ENCODE measurements at places on chromosomes 5 and 9.

DNA sequence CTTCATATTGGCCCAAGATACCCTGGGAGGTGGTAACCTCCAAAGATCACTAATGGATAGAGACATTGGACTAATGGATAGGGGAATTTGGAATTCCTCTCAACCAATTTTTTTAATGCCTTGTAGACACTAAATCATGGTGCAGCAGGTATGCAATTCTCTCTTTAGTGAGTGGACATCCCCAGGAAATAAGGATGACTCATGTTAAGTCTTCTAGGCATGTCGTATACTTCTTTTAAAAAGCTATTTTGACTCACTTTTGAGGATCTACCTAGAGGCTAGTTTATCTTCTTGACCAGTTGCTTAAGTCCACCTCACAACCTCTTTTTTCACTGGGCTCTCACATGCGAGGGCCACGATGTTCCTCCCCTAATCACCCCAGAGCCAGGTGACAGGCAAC is 211.6 kb upstream of the CDH12 start:
- DNase-seq, result no peak

GRCh38 chr5:55211184-55211874 is 15.8 kb downstream of the MCIDAS start:
- no peak for DNase-seq

DNA sequence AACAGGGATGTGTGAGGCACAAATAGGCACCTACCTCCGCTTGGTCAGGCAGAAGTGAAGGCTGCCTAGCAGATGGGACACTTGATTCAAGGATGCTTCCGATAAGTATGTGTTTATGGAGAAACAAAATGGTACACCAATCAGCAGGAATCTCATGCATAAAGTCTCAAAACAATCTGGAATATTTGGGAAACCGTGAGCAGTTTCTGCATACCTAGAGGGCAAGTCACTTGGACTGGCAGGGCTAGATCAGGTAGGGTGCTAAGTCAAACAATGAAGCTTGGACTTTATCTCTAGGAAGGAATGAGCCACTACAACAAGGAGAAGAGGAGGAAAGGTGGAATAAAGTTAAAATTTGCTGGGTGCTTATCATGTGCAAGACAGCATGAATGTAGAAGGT is 5.5 kb downstream of the EPB41L4A start:
- no peak for DNase-seq

DNA sequence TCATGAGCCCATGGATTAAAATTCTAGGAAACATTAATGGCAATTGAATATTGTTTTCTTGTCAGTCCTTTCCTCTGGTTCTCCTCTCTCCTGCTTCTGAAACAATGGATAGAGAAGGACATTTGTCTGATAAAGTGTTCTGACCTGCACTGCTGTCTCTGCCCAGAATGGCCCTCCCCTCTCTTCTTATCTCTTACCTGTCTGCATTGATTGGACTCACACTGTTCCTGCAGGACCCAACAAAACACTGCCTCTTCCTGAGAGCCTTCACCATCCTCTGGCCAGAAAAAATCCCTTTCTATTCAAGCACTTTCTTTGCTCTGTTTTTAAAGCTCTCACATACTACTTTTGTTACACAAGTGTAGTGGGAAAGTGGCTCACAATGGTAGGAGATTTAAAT is 143.8 kb upstream of the DHFR start:
- DNase-seq, result no peak

- DNase-seq, result no peak
These were observed 45.3 kb upstream of the NSMF start for GRCh38 chr9:137504432-137504777.

DNA sequence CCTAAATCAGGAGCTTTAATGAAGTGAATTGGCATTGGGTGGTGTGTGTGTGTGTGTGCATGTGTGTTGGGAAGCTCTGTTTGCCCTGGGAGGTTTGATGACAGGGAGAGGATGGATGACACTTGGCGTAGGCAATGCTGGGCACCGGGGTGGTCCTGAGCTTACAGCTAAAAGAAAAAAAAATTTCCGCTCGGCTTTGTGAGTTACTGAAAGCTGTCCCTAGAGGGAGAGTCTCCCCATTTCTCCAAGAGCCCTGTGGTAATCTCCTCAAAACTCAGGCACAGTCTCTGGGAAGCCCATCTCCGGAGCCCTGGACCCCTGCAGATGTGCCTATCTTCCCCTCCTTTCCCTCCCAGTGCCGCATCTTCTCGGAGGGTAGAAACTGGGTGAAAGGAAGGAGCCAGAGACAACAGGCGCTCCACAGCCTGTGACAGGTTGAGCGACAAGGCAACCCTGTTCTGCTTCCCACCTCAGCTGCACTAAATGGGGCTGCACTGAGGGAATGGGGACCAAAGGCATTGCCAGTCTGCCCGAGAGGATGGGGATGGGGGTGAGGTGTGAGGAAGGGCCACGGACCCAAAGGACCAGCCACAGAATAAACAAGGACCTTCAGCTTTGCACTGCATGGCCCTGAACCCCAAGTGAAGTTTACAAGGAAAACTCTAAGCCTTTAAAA is 35.8 kb upstream of the TIFAB start:
- no peak for DNase-seq

- no peak for DNase-seq
These were observed 14.3 kb upstream of the LHX3 start for GRCh38 chr9:136219276-136219675.

DNA sequence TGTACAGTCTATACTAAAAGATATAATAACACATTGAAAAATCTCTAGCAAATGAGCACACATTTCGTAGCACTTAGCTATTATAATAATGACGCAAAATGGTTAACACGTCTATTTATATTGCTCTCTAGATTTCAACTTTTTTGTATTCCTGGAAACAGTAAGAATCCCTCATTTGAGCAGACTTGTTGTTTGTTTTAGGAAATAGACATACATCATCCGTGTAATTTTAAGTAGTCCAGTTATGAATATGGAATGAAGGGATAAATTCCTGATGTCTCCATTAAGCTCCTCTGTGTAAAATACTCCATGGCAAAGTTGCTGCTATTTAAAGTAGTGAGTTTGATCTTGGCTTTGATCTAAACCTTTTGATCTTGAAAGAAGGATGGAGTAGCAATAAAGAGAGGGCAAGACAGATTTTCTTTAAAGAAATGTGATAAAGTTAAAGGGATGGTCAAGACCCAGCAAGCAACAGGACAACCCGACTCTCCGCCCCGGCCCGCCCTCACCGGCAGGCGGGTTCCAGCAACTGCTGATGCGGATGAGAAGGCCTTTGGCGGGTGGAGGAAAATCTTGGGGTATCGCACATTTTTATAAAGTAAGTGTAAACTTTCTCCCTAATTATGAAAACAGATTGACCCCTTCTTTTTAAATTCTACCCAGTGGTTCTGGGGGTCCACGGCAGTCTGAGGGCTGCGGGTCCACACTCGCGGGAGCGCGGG is 277.4 kb downstream of the AOPEP start:
- DNase-seq, result no peak

GRCh38 chr5:41770799-41771198 is 99.4 kb downstream of the OXCT1 start:
- DNase-seq, result no peak

- DNase-seq, result peak; percentile 18
These were observed 45.8 kb downstream of the EPB41L4B start for GRCh38 chr9:109274884-109275730.

DNA sequence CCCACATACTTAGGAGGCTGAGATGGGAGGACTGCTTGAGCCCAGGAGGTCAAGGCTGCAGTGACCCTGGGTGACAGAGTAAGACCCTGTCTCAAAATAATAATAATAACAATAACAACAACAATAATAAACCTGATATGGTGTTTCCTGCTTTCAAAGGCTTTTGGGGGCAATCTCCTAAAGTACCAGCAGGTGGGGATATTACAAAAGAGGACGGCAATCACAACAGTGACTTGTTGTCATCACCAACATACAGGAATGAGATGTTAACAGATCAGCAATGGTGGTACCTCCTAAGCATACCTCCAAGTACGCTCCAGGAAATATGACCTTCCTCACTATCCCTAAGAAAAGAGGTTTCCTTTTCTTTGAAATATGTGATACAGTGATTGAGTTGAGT is 91.1 kb upstream of the RNF180 start:
- DNase-seq, result peak; percentile 40

DNA sequence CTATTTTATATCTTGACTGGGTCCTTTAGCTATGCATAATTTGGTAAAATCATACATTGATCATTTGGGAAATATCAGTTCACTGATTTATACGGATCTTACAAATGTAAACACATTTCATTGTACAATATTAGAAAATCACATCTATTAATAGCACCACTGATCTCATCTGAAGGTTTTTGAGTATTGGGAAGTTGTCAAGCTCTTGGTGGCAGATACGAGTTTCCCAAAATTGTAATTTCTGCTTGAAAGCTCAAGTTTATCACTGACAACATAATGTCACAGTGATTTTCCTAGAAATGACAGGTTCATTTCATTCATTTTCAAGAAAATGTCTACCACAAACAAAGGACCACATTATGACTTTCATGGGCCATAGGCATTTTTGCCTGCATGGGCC is 3.0 kb upstream of the MACROH2A1 start:
- no peak for DNase-seq

- no peak for DNase-seq
These were observed 427.8 kb downstream of the KDM4C start for GRCh38 chr9:7185612-7186011.

DNA sequence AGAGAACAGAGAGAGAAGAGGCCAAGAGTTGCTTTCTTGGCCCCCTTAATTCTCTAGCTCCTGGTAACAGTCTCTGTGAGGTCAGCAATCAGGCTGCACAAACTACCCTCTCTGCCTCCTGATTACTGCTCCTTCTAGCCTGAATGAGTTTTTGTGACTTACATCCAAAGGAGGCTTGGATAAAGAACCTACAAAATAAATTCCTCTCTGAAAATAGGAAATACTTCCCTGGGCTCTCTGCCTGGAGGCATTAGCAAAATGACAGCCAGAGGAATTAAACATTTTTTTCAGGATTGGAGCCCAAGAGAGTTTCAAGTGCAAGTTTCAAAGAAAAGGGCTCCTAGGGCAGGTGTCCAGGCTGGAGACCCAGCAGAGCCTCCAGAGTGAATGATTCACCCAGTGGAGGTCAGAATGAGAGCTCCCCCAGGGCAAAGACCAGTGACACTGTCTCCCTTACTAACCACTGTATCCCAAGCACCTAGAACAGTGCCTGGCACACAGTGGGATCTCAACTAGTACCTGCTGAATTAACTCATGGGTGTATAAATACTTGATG is 162.5 kb downstream of the SPOCK1 start:
- no peak for DNase-seq

- no peak for DNase-seq
These were observed 140.5 kb downstream of the ENTREP1 start for GRCh38 chr9:69465473-69465872.

DNA sequence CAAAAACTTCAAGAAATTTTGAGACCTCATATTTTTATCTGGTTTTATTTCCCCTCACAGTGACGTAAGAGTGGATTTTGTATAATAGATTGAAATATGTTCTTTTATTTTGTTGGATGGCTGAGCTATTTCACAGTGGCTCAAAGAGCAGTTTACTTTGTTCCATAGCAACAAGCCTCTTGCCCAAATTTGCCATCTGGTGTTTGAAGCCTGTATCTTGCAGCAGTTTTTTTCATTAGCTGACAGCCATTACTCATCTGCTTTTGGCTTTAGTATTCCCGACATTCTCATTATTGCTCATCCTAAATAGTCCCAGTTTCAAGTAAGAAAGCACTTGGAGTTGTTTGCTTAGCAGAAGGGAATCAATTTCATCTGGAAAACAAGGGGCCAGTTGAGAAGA is 36.3 kb downstream of the GDA start:
- DNase-seq, result no peak

GRCh38 chr5:122439645-122440044 is 127.6 kb downstream of the SNCAIP start:
- no peak for DNase-seq

GRCh38 chr5:172854451-172854871 is 20.4 kb downstream of the ERGIC1 start:
- DNase-seq, result no peak

- DNase-seq, result no peak
These were observed 110.0 kb upstream of the RPS23 start for GRCh38 chr5:82388181-82388580.

DNA sequence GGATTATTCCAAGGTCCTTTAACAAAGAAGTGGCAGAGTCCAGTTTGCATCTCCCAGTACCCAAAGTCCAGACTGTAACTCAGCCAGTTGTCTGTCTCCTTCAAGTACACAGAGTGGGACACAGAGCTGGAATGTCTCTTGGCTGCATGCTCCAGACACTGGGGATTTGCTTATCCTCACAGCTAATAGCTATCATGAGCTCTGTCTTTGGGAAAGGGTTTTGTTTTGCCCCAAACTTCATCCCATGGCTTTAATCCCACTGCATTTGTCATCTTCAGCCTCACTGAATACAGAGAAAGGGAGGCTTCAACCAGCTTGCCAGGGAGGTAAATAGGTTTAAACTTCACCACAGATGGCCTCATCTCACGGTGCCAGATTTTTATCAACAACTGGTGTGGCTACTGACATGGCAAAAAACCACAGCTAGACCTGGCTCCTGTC is 412.2 kb upstream of the SLC24A2 start:
- no peak for DNase-seq

DNA sequence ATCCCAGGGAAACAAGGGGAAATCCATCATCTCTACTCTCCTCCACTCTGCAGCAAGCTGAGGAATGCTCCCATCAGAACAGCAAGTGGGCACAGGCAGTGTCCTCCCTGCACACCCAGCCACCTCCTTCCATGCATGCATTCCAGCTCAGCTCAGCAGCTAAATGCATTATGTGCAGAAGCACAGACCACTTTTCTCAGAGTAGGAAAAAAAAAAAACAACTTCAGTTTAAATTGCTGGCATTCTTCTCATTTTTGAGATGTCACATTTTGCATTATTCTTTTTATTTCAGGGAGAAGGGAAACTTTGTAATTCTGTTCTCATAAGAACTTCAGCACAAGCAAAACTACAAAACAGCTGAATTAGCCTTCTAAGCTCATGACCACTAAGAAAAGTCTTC is 312.2 kb downstream of the SEMA5A start:
- no peak for DNase-seq

DNA sequence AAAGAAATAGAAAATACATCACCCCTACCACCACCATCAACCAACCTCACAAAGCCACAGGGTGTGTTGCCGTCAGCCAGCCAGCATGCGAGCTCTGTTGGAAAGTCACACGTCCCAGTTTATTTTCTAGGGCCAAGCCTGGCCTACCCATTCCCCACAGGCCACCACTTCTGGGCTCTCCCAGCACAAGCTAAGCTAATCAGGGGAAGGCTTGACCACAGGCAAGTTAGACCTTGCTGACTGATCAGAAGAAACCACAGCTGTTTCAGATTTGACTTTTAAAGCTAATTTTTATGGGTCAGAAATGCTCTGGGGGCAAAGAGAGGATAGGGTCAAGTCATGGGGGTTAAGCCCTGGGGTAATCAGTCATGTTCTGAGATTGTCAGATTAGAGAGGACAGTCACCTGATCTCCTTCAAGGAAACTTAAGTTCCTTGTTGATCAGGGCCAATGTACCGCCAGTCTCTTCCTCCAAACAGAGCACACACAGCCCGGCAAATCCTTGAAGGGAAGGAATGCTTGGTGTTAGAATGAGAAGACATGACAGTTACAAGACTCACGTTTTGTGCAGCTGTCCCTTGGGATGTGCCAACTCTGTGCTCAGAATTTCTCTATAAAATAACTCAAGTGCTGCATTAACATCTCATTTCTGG is 7.6 kb downstream of the SHB start:
- DNase-seq, result no peak

- DNase-seq, result peak; percentile 17
These were observed 19.8 kb downstream of the IFT74 start for GRCh38 chr9:26975728-26976707.

All from COR-L47 (cell line).